ENCODE measurements at places on chromosomes 5 and 9. TPM values are rescaled to one million over a fixed set of nuclear protein-coding genes. Genes with fewer than 3 reads are reported as not detected.

SH3PXD2B gene
- 1.1 TPM for polyA plus RNA-seq

OSMR gene
- polyA plus RNA-seq: 4.2 TPM

LHX6 gene
- polyA plus RNA-seq: 8.4 TPM

DNA sequence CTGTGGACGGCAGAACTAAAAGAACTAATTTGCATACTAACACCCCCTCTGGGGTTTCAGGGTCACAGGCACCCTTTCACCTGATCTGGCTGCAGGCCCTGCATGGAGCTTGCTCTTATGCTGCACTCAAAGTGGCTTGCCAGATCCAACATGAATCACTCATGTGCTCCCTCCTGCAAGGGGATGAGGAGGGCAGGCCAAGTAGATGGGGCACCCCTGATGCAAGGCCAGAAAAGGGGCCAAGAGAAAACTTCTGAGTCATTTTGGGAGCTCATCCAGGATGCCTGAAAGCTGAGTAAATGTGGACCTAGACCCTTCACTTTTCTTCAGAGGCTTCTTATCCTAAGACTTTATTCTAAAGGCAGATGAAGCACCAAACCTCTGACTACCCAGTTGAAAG is 558.5 kb upstream of the PTGER4 start:
- no peak for DNase-seq

DNA sequence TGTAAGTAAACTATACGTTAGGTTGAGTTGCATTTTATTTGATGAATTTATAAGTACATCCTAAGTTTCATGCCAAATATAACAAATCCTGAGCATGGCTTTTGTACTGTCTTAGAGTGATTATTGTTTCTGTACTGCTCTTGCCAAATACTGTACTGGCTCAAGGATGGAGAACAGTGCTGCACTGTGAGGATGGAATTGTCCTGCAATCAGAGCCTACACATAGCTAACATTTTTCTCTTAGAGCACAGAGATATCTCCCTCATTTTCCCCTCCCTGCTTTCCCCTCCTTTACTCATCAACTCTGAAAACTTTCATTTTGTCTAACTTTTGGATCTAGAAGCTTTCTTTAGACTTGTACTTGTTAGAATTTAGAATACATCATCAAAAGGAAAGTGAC is 28.3 kb downstream of the LRRC70 start:
- DNase-seq: no peak

GRCh38 chr5:110104726-110105669 is 415.3 kb downstream of the MAN2A1 start:
- DNase-seq: no peak

- peak; percentile 78 for DNase-seq
Observed at GRCh38 chr9:137028263-137029057, 423 bp upstream of the ABCA2 start.

DNA sequence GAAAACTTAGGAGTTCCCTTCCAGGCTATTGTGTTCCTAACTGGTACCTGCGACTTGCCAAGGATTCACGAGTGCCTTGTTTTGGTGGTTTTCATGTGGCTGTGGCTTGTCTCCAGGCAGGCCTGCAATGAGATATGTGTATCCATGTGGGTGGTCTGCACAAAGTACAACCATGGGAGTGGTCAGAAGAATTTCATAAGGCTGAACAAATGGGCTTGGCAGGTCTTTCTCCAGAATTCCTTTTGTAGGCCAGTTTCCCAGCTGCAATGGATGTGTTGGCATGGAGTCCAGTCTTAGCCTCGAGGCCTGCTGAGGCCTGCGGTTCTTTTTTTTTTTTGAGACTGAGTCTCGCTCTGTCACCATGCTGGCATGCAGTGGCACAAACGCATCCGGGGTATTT is 28.8 kb upstream of the MELK start:
- DNase-seq: no peak

DNA sequence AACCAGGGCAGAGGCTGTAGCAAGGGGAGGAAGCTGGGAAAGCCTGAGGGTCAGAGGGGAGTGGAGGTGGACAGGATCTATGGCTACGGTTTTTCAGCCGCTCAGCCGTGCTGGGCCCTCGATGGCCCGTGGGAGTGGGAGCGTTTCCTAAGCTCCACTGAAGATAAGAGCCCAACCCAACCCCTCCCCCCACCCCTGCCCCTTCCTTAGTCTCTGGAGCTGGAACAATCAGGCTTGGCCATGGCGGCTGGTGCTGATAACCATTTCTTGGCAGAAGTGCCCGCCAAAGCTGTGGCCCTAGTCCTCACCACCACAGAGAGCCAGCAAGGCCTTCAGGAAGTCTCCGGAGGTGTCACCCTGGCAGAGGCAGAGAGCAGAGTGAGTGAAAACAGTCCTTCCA is 20.3 kb upstream of the TNIP1 start:
- DNase-seq: no peak

DNA sequence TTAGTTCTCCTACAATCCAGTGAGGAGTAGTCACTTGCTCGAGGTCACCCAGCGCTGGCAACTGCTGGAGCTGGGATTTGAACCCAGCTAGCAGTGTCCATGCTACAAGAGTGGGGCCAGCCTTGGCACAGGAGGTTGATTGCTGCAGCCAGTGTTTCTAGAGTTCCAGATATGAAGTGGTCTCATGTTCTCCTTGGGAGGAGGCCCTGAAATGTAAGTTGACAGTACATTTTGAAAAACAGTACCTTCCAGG is 802 bp downstream of the CCDC107 start:
- peak; percentile 58 for DNase-seq
